ENCODE measurements at places on chromosomes 7 and 10. TPM values are rescaled to one million over a fixed set of nuclear protein-coding genes. Genes with fewer than 3 reads are reported as not detected.

DNA sequence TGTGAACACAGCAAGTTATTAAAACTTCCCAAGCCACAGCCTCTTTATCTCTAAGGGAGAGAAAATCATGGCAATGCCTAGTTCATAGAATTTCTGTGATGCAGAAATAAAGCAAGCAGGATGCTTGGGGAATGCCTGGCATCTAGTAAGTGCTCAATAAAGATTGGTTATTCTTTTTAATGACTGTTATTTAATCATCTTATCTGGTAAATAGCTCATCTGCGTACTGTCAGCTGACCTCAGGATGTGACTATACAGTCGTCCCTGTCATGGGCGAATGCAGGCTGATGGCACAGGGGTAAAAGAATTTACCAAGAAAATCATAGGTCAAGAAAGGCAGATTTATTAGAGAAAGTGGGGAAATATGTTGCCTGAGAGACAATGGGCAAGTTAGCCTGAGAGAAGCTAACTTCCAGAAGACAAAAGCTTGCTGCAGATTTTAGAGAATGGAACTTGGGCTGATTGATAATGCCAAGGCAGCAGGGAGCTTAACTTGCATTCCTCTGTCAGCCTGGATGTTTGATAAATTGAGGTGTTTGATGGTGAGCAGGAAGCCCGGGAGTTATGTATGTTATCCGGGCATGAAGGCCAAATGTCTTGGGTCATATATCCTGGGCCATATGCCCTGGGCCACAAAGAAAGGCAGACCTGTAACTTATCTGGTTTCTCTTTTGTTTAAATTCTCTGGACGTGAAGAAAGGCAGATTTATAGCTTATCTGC lies 126.0 kb downstream of the KCNMA1 start:
- H3K27ac ChIP-seq = no peak overlapping the region
- no peaks in the 10 kb centered on the region for H3K27me3 ChIP-seq
- no peaks in the 10 kb centered on the region for H3K36me3 ChIP-seq

The GDF2 gene
- 8.5 TPM for total RNA-seq

DNA sequence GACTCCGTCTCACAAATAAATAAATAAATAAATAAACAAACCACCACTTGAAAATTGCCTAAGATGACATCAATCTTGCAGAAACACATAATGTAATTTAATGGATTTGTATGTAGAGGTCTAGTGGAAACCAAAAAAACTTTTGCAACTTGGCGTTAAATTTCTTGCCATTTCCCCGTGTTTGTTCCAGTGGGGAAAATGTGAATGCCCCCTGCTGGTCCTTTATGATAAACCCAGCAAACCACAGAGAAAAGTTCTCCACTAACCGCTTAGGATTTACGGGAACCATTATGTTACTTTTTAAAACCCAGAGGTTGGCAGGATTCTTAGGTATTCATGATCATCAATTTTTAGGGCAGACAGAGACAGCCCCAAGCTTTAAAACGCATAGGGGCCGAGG lies 32.5 kb downstream of the LAMB4 start:
- DNase-seq = no peak
- H3K27ac ChIP-seq = no peak overlapping the region
- no peaks in the 10 kb centered on the region for H3K36me3 ChIP-seq
- no peaks in the 10 kb centered on the region for H3K27me3 ChIP-seq
- H3K4me1 ChIP-seq = peaks cover 17% of the 10 kb centered on the region

DNA sequence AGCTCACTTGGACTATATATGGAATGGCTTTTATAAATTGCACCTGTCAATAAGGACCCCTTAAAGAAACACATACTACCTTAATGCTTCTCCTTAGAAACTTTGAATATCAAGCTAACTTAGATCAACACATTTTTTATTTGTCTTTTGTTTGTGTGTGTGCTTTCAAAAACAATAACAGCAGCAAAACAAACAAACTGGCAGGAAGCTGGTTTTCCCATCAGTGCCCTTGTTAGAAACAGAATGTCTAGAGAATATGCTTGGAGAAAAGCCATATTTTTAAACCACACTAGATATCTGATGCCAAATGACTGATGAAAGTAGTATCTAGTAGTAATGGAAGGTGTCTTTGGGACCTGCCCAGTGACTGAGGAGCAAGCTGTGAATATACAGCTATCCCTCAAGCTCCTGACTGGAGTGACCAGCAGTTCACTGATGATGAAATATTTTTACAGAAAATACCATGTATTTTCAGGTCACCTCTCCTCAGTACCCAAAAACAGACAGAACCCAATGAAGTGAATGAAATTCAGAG lies 1.0 kb downstream of the PDE1C start:
- no peaks in the 10 kb centered on the region for H3K36me3 ChIP-seq
- DNase-seq = no peak
- H3K4me3 ChIP-seq = no peak overlapping the region
- no peak overlapping the region for H3K27ac ChIP-seq

The CPN1 gene
- 95.7 TPM for total RNA-seq

The WDR86 gene
- 0.75 TPM for total RNA-seq

The CRYGN gene
- total RNA-seq = not detected

GRCh38 chr7:36763132-36763816 lies 39.0 kb upstream of the AOAH start:
- no peaks in the 10 kb centered on the region for H3K36me3 ChIP-seq
- H3K4me3 ChIP-seq = no peak overlapping the region
- DNase-seq = no peak
- H3K27ac ChIP-seq = no peak overlapping the region

- H3K27me3 ChIP-seq = no peaks in the 10 kb centered on the region
- no peak overlapping the region for H3K4me3 ChIP-seq
- no peak for DNase-seq
- no peaks in the 10 kb centered on the region for H3K4me1 ChIP-seq
These were observed 80.2 kb downstream of the RNF216 start for GRCh38 chr7:5701085-5701914.

GRCh38 chr7:45910855-45911254 lies 10.2 kb downstream of the IGFBP3 start:
- no peaks in the 10 kb centered on the region for H3K4me1 ChIP-seq
- H3K27ac ChIP-seq = no peak overlapping the region
- no peak overlapping the region for H3K4me3 ChIP-seq
- DNase-seq = no peak

- no peaks in the 10 kb centered on the region for H3K36me3 ChIP-seq
- H3K27ac ChIP-seq = no peak overlapping the region
- peaks cover 10% of the 10 kb centered on the region for H3K4me1 ChIP-seq
- DNase-seq = no peak
- H3K27me3 ChIP-seq = no peaks in the 10 kb centered on the region
These were observed 136.7 kb downstream of the KIF20B start for GRCh38 chr10:89838044-89838615.

DNA sequence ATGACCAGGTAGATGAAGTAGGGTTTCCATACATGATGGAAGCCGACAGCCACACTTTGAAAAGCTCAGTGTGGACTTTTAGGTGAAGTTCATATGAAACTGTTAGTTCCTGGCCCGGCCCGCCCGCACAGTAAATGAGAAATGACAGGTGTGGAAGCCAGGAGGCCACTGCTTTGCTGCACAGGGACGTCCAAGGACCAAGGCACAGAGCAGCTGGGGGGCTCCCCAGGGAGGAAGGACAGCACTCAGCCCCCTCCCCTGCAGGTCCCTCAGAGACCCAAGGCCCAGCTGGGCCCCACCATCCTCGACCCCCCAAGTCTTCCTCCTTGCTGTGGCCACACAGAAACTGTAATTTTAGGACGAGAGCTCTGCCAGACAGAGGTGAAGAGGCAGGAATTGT lies 219.2 kb downstream of the PTPRN2 start:
- H3K36me3 ChIP-seq = no peaks in the 10 kb centered on the region
- no peak overlapping the region for H3K4me3 ChIP-seq
- H3K4me1 ChIP-seq = no peaks in the 10 kb centered on the region
- no peak overlapping the region for H3K27ac ChIP-seq

DNA sequence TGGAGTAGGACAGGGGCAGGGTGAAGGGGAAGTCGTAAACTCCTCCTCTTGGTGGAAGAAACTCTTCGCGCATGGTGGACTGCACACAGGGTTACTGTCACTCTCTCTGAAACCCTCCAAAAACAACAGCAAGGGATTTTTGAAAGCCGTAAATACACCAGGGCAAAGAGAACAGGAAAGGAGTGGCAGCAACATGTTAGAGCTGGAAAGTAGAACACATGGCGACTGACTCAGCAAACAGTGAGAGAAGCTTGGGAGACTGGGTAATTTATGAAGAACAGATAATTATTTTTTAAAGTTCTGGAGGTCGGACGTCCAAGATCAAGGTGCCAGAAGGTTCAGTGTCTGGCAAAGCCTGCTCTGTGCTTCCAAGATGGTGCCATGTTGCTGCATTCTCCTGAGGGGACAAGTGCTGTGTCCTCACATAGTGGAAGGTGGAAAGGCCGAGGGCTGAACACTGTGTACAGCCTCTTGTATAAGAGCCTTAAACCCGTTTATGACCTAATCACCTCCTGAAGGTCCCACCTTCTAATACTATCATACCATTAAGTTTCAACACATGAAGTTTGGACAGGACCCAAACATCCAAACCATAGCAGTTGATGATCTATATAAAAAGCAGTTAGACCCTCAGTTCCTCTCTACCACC lies 22.5 kb upstream of the C10orf53 start:
- H3K4me3 ChIP-seq = no peak overlapping the region
- no peaks in the 10 kb centered on the region for H3K36me3 ChIP-seq
- no peaks in the 10 kb centered on the region for H3K4me1 ChIP-seq
- H3K27ac ChIP-seq = no peak overlapping the region

The PAX2 gene
- not detected for total RNA-seq

DNA sequence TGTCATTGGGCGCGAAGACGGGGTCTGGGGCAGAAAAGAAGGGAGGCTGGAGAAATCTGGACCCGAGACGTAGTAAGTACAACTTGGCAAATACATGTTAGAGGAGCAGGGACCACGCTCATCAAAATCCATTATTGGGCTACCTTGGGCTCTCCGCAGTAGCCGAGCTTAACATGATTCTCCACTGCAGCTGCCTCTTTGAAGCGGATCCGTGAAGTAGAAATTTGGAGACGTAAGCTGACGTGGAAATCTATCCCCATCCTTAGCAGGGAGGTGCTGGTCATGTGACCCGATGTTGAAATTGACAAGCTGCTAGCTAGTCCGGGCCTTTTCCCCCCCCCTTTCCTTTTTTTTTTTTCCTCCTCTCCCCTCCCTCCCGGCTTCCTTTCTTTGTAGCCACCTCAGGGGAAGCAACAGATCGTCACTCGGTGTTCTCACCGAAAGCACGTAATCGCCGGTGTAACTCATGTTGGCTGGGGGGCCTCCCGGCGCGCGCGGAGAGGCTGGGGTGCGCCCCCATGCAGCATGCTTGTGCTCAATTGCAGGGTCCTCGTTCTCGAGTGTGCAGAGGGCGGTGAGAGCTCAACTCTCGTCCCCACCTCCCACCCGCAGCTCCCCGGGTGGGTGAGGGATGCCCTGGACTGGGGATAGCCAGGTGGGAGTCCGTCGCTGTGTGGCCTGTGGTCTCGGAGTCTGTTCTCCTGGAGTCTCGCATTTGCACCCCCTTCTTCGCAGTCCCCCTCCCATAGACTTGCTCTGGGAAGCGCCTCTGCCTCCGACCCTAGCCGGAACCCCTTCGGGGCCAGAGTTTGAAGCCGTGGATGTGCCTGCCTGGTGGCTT lies at the start of gene HOXA11:
Gene HOXA11 (minus strand): TSS at position 220 of the 841 bp plus-strand sequence. CDS start 88 bp downstream, at position 132.
- no peak within 1 kb of the TSS for H3K27ac ChIP-seq
- no peaks in the 10 kb centered on the region for H3K36me3 ChIP-seq
- peaks cover 12% of the 10 kb centered on the region for H3K4me1 ChIP-seq
- H3K27me3 ChIP-seq = peaks cover 48% of the 10 kb centered on the region

The CPA4 gene
- not detected for total RNA-seq

DNA sequence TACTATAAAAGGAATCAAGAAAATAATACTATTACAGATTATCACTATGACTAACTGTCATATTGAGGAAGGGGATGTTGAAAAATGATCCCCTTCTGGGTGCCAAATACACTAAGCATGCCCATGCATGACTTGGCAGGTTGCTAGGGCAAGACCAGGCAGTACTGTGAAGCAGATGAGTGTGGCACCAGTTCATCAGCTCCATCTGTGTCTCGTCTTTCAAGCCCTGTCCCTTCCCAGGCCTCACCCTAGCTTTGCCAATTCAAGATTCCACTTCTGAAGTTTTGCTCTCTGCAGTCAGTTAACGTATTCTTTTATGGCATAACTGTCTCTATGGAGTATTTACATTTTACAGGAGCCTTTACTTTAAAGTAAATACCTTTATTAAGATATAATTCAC lies 135.6 kb upstream of the HPS1 start:
- no peaks in the 10 kb centered on the region for H3K4me1 ChIP-seq
- DNase-seq = no peak
- H3K27me3 ChIP-seq = peaks cover 2% of the 10 kb centered on the region
- no peak overlapping the region for H3K27ac ChIP-seq

DNA sequence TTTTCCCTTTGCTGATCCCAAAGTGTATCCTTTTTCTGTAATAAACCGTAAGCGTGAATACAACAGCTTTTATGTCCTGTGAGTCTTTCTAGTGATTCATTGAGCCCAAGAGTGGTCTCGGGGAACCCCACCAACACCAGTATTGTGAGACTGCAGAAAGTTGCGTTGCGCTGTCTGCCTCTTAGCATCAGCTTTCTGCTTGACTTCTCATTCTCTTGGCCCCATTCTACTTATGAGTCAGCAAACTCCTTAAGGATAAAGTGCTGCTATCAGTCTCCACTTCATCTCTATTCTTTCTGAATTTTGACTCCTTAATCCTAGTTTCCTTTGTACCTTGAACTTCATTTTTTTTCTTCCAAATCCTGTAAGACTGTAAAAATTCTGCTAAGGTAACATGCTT lies 184.3 kb upstream of the MBL2 start:
- H3K27me3 ChIP-seq = no peaks in the 10 kb centered on the region
- no peak overlapping the region for H3K27ac ChIP-seq
- no peak overlapping the region for H3K4me3 ChIP-seq
- no peak for DNase-seq
- no peaks in the 10 kb centered on the region for H3K36me3 ChIP-seq

DNA sequence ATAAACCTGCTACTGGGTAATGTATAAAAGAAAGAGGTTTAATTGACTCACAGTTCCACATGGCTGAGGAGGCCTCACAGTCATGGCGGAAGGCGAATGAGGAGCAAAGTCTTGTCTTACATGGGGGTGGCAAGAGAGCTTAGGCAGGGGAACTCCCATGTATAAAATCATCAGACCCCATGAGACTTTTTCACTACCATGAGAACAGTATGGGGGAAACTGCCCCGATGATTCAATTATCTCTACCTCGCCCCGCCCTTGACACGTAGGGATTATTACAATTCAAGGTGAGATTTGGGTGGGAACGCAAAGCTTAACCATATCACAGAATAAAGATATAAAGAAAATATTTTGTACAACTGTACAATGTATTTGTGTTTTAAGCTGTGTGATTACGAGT lies 39.4 kb upstream of the PLCE1 start:
- no peak for DNase-seq
- no peak overlapping the region for H3K4me3 ChIP-seq
- no peaks in the 10 kb centered on the region for H3K36me3 ChIP-seq
- H3K4me1 ChIP-seq = no peaks in the 10 kb centered on the region
- no peaks in the 10 kb centered on the region for H3K27me3 ChIP-seq
- H3K27ac ChIP-seq = no peak overlapping the region

Data from liver (tissue), 10 donors.